ENCODE measurements at places on chromosomes 5 and 9. TPM values are rescaled to one million over a fixed set of nuclear protein-coding genes. Genes with fewer than 3 reads are reported as not detected.

- DNase-seq, result no peak
Measured at GRCh38 chr9:24333629-24334028, 212.1 kb downstream of the IZUMO3 start.

- DNase-seq, result no peak
Measured at GRCh38 chr9:34665067-34665380, 2.6 kb upstream of the CCL27 start.

GRCh38 chr9:4299005-4299795 is 668 bp downstream of the GLIS3 start:
- DNase-seq, result peak; percentile 59

The PCDHB5 gene
- total RNA-seq, result 1.7 TPM

The IL7R gene
- 2.2 TPM for total RNA-seq

Measured in dermis blood vessel endothelial cell (primary cell).